Right renal pelvis (tissue), 4 donors: ENCODE measurements at places on chromosomes 1 and 21. TPM values are rescaled to one million over a fixed set of nuclear protein-coding genes. Genes with fewer than 3 reads are reported as not detected.

GRCh38 chr1:89900791-89901708 lies 80.2 kb downstream of the LRRC8D start:
- DNase-seq, result no peak

GRCh38 chr1:27872059-27872801 lies at the start of gene THEMIS2:
THEMIS2 (plus strand) TSS chr1:27872544; CDS start chr1:27872572, 28 bp downstream.
- no peak for DNase-seq

GRCh38 chr21:46461909-46462308 lies 3.2 kb downstream of the DIP2A start:
- no peak for DNase-seq

GRCh38 chr1:205236951-205237475 lies 9.3 kb downstream of the TMCC2 start:
- no peak for DNase-seq

DNA sequence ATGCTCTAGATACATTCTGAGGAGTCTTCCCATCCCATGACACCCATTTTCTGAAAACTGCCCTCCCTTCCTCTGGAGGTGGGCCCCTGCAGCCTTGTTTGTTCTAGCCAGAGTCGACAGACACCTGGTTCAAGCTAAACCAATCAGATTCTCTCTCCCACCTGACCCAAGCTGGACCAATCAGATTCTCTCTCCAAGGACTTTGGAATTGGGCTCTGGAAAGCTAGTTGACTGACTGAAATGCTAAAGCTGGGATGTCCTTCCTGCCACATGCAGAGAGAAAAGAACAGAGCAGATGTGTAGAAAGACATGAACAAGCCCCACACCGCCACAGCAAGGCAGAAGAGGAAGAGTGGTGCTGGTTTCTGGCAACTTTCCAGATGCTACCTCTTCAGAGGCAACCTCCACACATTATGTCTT lies 24.6 kb downstream of the ASAP3 start:
- DNase-seq, result no peak

GRCh38 chr1:10401281-10401680 lies 2.4 kb downstream of the PGD start:
- DNase-seq, result no peak

The CD58 gene
- polyA plus RNA-seq, result 14.3 TPM

The EPHA10 gene
- 0.22 TPM for polyA plus RNA-seq

The SUSD4 gene
- polyA plus RNA-seq, result 14.6 TPM
